ENCODE measurements at places on chromosomes 1 and 21. TPM values are rescaled to one million over a fixed set of nuclear protein-coding genes. Genes with fewer than 3 reads are reported as not detected.

- DNase-seq = no peak
Observed at GRCh38 chr1:14976256-14976655, 177.3 kb upstream of the TMEM51 start.

The TRIM67 gene
- not detected for total RNA-seq

DNA sequence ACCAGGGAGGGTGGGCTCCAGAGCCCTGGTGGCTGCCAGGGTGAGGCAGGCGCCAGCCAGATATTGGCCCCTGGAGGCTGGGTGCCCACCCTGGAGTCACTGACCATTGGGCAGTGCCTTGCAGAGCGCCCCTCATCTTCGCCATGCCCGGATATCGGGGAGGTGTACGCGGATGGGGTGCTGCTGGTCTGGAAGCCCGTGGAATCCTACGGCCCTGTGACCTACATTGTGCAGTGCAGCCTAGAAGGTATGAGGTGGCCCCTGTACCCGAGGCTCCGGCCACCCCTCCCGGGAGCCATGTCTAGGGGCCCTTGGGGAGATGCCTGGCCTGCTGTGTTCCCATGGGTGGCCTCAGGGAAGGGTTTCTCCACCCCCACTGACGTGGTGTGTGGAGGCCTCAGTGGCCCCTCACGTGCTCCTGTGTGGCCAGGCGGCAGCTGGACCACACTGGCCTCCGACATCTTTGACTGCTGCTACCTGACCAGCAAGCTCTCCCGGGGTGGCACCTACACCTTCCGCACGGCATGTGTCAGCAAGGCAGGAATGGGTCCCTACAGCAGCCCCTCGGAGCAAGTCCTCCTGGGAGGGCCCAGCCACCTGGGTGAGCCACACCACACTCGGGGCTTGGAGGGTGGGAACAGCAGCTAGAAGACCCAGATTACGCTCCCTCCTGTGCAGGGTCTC is 30.9 kb downstream of the TRIM11 start:
- no peak for DNase-seq

- DNase-seq = no peak
Observed at GRCh38 chr1:200359610-200360163, 50.1 kb downstream of the ZNF281 start.

DNA sequence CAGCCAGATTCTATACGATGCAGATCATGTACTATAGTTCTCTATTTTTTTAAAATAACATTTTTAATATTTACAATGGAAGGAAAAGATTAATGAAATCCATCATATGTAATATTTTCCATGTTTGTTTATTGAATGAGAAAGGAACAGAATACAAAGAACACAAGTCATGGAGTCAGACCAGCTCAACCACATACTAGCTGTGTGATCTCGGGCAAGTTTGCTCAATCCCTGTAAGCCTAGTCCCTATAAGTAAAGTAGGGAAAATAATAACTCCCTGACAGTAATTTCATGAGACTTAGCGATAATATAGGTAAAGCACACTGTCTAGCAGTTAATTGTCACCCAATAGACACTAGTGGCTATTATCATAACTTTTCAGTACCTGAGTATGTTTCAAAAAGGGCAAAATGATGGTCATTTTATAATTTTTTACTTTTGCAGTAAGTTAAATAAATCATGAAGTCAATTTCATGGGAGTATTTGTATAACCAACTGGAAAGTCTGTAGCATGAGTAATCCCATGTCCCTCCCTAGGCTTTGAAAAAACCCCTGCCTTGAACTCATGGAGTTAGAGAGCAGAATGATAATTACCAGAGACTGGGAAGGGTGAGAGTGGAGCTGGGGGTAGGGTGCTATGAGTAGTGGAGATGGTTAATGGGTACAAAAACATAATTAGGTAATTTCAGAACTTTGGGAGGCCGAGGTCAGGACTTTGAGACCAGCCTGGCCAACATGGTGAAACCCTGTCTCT is 37.0 kb upstream of the EPS15 start:
- no peak for DNase-seq

- no peak for DNase-seq
Observed at GRCh38 chr1:211722277-211723175, 47.1 kb upstream of the NEK2 start.

DNA sequence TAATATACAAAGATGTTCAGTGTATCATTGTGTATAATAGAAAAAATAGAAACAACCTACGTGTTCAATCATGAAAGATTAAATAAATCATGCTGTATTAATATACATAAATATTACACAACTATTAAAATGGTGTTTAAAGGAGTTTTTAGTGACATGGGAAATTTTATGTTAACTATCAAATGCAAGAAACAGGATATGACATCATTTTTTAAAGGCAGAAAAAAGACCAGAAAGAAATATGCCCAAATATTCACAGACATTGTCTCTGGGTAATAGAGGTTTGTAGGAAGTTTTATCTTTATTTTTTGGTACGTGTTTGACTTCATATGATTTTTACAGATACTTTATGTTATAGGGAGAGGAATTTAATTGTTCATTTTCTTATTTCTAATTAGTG is 34.0 kb downstream of the NPHS2 start:
- no peak for DNase-seq

The OR2L8 gene
- not detected for total RNA-seq

- no peak for DNase-seq
Observed at GRCh38 chr1:20703124-20703756, 14.6 kb downstream of the KIF17 start.

DNA sequence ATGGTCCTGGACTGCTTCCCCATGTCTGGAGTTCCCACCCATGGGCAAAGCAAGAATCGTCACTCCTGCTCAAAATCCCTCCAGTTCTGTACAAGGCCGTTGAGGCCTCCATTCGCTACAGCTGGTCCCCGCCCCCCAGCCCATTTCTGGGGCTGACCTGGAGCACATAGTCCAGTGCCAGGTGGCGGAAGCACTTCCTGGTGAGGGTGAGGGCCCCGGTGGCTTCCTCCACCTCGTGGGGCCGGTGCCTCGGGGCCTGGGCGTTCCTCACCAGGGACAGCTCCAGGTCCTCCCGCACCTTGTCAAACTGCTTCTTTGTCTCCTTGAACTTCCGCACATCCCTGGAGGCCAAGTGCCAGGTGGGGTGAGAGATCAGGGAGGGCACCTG is 7.4 kb downstream of the ACAP3 start:
- peak; percentile 53 for DNase-seq

The IFNLR1 gene
- total RNA-seq = 8.4 TPM

The HES2 gene
- 1.8 TPM for total RNA-seq

- DNase-seq = no peak
Observed at GRCh38 chr1:43522776-43523480, 7.8 kb upstream of the PTPRF start.

The MAP7D1 gene
- total RNA-seq = 290 TPM

The CCDC181 gene
- 3.7 TPM for total RNA-seq

The DIO1 gene
- not detected for total RNA-seq

GRCh38 chr1:62790716-62791115 is 6.8 kb downstream of the ATG4C start:
- DNase-seq = no peak

The ID3 gene
- 151 TPM for total RNA-seq

The FCMR gene
- total RNA-seq = 4.9 TPM

The FAM167B gene
- total RNA-seq = 53.0 TPM

The MCOLN2 gene
- 41.9 TPM for total RNA-seq

The C1orf87 gene
- total RNA-seq = 4.4 TPM

DNA sequence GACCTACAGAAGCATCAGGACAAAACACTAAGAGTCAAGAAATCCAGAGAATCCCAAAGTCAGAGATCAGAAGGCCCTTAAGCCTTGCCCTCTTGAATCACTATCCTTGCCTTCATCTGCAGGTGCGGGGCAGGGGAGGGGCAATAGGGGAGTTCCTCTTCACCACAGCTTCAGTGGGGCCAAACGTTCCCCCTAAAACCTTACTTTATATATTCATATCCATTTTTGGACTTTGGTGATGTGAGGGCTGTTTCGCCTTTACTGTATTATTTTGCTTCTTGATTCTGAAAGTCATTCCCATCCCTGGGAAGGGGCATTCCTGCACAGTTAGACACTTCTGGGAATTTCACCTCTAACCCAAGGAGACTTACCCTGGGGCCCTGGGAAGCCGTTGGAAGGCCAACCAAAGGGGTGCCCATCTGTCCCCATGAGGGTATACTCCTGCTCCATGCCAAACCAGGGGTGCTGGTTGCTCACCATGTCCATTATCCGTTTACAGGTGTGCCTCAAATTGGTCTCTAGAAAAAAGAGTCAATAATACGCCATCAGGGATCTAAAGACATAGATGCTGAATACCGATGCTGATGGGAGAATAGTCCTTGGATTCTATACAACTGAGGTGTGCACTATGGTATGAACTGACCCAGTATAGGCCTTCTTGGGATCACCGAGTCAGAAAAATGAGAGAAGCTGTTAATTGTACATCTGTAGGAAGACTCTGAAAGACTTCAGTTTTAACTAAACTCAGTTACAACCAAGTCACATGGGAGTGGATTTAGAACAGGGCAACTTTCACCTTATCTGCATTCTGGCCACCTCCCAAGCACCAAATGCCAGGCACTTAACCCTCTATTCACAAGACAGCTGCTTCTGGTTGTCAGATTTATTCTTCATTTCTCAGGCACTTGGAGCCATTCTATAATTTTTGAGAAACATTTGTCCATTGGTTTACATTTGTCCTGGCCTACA is 5.4 kb downstream of the GLUL start:
- no peak for DNase-seq

DNA sequence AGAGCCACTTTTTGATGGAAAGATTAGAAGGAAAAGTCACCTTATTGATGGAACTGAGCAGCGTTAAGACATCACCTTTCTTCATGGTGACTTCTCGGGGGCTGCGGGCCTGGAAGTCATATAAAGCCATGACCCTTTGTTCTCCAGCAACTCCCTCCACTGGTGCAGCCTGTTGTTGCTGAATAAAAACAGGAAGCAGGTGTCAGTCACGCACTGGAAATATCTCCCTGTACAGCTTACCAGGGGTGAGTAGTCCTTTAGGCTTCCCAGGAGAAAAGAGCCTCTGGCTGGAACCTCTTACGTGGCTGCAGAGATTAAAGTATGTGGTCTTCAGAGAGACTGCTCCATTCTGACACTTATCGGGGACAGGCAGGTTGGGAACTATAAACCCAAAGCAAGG is 31.9 kb downstream of the SPTA1 start:
- DNase-seq = peak; percentile 34

GRCh38 chr1:186735463-186735862 is 55.2 kb upstream of the PTGS2 start:
- no peak for DNase-seq

The PSMB2 gene
- 45.6 TPM for total RNA-seq

DNA sequence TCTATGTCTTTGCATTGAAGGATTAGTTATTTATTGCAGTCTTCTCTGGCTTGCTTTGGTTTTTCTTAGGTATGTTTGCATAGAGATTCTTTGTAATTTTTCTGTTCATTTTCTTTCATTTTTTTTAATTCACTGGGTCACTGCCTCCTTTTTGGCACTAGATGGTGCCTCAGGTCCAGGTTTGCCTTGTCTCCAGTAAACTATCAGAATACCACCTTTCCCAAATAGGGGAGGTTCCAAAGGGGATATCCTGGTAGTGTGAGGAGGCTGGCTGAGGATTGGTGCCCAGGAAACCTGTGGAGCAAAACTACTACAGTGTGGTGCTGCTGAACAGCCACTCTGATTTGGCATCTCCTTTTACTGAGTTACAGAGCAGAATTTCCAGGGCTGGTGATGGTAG is 257.1 kb downstream of the KCTD3 start:
- no peak for DNase-seq

DNA sequence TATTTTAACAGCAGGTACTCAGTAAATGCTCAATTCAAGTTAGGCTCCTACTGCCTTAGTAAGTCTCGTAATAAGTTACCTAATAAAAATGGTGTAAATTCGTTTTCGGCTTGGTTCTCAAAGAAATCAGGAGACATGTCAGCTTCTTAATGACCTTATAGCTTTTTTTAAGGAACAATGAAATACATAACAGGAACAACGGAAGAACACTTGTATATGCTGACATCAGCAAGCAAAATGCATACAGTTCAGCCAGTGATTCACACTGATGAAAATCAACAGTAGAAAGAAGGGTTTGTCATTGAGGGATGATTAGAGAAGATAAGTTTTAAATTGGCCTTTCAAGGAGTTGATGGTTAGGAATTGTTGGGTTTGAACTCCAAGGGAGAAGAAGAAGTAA is 13.3 kb downstream of the RPTN start:
- no peak for DNase-seq

- DNase-seq = no peak
Observed at GRCh38 chr1:28779751-28780408, 32.1 kb upstream of the OPRD1 start.

The HNRNPCL2 gene
- not detected for total RNA-seq

The RAB3B gene
- total RNA-seq = under 0.01 TPM

The IRF6 gene
- total RNA-seq = 36.3 TPM

- no peak for DNase-seq
Observed at GRCh38 chr1:173302890-173303829, 96.0 kb upstream of the TNFSF4 start.

- DNase-seq = no peak
Observed at GRCh38 chr21:20647607-20648006, 350.6 kb upstream of the NCAM2 start.

The OXCT2 gene
- total RNA-seq = 0.76 TPM

The OR10Z1 gene
- not detected for total RNA-seq

DNA sequence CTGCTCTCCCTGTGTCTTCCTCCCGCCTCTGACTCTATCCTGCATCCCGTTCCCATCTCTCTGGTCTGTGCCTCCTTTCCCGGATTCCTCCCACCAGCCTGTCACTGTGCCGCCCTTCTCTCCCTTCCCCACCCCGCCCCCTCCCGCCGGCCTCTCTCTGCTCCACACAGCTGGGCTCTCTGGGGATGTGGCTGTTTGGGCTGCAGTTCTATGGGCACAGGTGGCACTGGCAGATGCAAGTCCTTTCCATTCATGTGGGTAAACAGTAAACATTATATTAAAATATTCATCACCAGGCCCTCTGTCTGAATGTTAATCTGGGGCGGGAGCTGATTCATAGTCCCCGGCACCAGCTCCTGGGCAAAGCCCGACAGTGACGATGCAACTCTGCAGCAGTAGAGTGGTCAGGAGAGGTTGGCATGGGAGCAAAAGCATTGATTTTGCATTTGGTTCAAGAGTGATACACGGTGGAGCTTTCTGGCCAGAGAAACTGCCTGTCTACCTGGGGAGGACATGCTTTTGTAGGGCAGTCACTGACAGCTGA is 249.3 kb downstream of the TNR start:
- no peak for DNase-seq

- no peak for DNase-seq
Observed at GRCh38 chr1:86448670-86449069, 20.1 kb upstream of the CLCA1 start.

The RHBDL2 gene
- 5.0 TPM for total RNA-seq

DNA sequence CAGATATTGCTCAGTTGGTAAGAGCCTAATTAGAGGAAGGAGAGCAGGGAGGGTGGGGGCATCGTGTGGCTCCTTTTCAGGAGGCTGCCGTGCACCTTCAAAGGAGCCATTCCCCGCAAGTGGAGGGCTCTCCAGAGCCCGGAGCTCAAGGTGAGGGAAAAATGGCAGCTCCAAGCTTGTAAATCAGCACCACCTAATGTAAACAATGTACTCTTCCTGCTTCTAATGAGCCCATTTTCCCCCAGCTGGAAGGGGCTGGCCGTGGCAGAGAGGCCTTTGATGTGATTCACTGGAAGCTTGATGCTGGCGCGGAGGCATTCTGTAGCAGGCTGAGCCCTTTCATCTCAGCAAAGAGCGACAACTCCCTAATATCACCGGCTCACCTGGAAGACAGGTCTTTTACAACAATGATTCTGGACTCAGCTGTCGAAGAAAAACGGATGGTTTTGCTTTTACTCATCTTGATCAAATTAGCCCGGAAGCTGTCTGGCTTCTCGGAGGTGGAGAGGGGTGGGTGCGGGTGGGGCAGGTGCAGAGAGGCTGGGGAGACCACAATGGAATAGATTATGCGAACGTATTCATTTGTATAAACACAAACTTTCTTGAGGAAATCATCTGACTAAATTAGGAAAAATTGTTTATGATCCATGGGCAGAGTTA is 112.5 kb downstream of the RRAGC start:
- no peak for DNase-seq

All from upper lobe of left lung (tissue), 6 donors.